ENCODE measurements at places on chromosomes 1 and 21.

- DNase-seq, result no peak
Observed at GRCh38 chr1:4963251-4963650, 308.8 kb downstream of the AJAP1 start.

GRCh38 chr1:20732071-20732587, 374 bp downstream of the SH2D5 start:
- DNase-seq, result peak; percentile 50

DNA sequence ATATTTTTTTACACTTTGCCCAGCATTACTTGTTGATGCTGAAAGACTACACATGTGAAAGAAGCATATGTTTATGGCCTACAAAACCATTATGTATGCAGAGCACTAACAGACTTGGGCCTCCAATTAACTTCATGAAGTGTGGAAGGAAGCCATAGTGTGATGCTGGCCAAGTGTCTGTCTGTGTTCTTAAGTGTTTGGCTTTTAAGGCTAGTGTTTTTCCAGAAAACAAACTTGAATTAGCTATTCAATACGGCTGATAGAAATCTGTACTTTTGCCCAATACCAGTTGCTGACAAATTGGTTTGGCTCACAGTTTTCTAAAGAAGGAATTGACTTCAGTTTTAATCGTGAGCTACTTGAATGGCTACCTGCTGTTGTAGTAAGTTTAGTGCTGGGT, 136.1 kb downstream of the ADGRL2 start:
- no peak for DNase-seq

DNA sequence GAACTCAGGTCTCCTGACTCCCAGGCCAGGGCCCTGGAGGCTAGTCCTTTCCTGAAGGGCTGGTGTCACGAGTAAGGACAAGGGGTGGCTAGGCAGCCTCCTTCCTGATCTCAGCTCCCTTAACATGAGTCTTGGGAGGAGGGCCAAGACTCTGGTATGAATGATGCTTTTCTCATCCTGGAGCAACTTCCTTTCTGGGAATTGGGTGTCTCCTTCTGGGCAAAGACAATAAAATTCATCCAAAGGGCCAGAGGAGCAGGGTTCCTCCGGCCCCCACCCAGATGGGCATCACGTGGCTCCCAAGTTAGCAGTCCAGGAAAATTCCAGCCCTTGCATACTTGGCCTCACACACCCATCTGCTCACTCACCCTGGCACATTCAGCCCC, at the start of gene FAM167B:
TSS of gene FAM167B (plus strand) at position 335 of the 386 bp plus-strand sequence. CDS start 200 bp downstream, outside the sequence.
- no peak for DNase-seq

- no peak for DNase-seq
Observed at GRCh38 chr1:162327788-162328165, 48.9 kb downstream of the SPATA46 start.

- no peak for DNase-seq
Observed at GRCh38 chr1:103111926-103112325, 3.6 kb upstream of the COL11A1 start.

DNA sequence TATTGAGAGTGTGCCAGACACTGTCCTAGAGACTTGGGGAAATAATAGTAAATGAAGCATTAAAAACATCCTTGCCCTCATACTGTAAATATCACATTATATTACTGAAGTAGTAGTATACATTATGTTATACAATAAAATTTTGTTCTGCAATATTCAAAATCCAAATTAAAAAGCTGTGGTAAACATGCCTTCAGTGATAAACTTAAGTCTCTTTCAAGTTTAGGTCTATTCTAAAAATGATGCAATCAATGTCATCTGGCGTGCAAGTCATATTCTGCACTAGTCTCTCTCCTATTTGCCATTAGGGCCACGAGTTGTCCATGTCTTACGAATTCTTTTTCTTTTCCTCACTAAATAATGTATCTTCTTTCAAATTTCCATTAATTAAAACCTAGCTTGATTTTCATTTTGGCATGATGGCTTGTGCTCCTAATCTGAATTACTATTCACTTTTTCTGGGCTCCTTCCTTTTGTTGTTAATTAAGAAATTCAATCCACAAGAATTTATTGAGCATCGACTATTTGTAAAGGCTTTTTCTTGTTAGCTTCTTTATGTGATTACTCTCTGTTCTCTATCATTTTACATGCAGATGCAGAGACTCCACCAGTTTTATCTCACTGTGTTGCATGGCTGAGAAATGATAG, 130.7 kb downstream of the COQ8A start:
- no peak for DNase-seq

DNA sequence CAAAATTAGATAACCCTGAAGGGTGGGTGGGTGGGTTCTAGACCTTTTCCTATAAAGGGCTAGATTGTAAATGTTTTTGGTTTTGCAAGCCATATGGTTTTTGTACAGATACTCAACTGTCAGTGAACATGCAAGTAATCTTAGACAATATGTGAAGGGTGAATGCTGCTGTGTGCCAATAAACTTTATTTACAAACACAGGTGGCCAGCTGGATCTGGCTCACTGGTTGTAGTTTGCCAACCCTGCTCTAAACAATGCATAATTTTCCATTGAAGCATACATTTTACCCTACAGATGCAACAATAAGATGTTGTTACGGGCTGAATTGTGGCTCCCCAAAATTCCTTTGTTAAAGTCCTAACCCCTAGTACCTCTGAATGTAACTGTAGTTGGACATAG, 18.6 kb upstream of the TARBP1 start:
- no peak for DNase-seq

DNA sequence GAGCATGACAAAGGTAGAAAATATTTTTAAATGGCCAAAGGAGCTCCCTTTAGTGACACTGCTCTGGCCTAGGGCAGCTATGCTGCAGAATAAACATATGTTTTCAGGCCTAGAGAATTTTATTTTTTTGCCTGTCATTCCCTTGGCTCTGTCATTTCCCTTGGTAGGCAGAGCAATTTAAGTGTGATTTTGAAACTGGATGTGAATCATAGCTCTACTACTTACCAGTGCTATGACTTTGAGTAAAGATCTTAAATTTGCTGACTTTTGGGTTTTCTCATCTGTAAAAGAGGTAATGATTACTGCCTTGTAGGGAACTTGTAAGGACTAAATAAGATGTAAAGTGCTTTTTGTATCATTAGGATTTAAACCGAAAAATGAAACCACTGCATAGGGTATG, 189.0 kb upstream of the ZRANB2 start:
- DNase-seq, result no peak

- DNase-seq, result no peak
Observed at GRCh38 chr1:86421601-86422280, 2.2 kb upstream of the CLCA2 start.

All from NCI-H1048 (cell line).